ENCODE measurements at places on chromosomes 2 and 18. TPM values are rescaled to one million over a fixed set of nuclear protein-coding genes. Genes with fewer than 3 reads are reported as not detected.
A peak's percentile ranks its signal among the peaks of the same experiment; 100 is the strongest.

DNA sequence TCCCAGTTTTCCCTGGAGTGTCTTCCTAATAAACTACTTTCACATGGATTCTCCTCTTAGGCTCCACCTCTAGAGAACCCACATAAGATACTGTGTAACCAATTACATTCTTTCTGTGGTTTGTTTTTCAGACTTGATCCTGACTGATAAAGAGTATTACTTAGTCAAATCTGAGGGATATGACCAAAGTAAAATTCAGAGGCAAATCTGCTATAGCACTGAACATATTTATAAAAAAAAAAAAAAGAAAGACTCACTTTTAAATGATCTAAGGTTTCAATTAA, 13.9 kb downstream of the CKAP2L start:
- H3K4me1 ChIP-seq, result no peaks in the 10 kb centered on the region
- H3K27me3 ChIP-seq, result no peaks in the 10 kb centered on the region
- no peak overlapping the region for H3K27ac ChIP-seq
- peaks cover 73% of the 10 kb centered on the region for H3K36me3 ChIP-seq
- H3K4me3 ChIP-seq, result no peak overlapping the region

DNA sequence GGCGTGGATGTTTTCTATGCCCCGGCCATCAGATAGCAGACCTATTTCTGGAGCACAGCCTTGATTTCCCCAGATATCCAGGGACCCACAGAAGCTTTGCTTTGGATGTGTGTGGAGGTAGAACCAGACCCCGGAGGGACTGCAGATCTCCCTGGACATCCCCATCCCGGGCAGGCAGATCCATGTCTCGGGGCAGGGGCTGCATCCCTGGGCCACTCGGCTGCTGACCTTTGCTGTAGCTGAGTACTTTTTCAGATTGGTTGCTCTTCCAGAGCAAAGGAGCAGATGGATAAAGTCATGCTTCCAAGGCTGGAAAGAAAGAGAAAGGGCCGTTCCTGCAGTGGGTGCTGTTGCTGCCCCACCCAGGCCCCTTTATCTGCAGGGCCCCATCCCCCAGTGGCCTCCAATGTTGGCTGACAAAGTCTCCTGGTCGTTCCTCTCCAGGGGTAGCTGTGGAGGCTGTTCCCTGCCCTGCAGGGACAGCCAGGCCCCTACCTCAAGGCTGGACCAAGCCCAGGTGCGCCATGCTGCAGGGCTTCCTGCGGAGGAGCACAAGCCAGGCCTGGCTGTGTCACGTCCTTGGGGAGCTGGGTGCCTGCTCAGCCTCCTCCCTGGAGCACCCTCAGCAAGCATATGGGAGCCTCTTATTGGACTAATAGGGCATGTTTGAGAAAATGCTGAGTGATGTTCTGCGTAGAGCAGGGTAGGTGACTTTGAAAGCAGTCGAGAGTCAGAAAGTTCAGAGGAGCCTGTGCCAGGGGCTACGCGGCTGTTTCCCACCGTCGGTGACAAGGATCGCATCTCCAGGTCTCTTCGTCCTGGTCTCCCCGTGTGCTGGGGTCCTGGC, 68.4 kb downstream of the TPO start:
- no peak overlapping the region for H3K4me3 ChIP-seq
- no peak overlapping the region for H3K27ac ChIP-seq
- H3K27me3 ChIP-seq, result no peaks in the 10 kb centered on the region
- H3K4me1 ChIP-seq, result no peaks in the 10 kb centered on the region
- H3K36me3 ChIP-seq, result no peaks in the 10 kb centered on the region
- no peak for DNase-seq

DNA sequence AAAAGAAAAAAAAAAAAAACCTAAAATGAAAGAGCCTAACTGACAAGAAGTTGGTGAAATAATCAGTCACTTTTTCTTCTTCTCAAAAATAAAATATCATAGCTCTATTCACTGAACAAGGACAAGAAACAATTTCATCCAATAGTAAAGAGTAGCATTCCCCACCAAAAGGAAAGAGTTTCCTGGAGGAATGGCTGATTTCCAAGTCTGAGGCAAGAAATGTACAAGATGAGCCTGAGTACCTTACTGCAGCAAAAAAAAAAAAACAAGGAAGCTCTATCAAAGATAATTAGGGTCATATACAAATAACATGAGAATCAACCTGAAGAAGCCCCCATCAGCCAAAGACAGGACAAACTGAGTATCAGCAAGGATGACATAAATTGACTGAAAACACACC, 11.5 kb downstream of the ROCK1 start:
- H3K36me3 ChIP-seq, result no peaks in the 10 kb centered on the region
- DNase-seq, result no peak
- H3K4me3 ChIP-seq, result no peak overlapping the region

- H3K27ac ChIP-seq, result no peak overlapping the region
- H3K36me3 ChIP-seq, result no peaks in the 10 kb centered on the region
- no peaks in the 10 kb centered on the region for H3K4me1 ChIP-seq
- DNase-seq, result no peak
- H3K4me3 ChIP-seq, result no peak overlapping the region
Measured at GRCh38 chr2:227439214-227439613, 32.7 kb upstream of the AGFG1 start.

- H3K36me3 ChIP-seq, result no peaks in the 10 kb centered on the region
- no peak overlapping the region for H3K27ac ChIP-seq
- H3K4me3 ChIP-seq, result no peak overlapping the region
- no peaks in the 10 kb centered on the region for H3K4me1 ChIP-seq
- DNase-seq, result peak; percentile 47
- H3K27me3 ChIP-seq, result no peaks in the 10 kb centered on the region
Measured at GRCh38 chr2:225381609-225382008, 17.9 kb upstream of the NYAP2 start.

DNA sequence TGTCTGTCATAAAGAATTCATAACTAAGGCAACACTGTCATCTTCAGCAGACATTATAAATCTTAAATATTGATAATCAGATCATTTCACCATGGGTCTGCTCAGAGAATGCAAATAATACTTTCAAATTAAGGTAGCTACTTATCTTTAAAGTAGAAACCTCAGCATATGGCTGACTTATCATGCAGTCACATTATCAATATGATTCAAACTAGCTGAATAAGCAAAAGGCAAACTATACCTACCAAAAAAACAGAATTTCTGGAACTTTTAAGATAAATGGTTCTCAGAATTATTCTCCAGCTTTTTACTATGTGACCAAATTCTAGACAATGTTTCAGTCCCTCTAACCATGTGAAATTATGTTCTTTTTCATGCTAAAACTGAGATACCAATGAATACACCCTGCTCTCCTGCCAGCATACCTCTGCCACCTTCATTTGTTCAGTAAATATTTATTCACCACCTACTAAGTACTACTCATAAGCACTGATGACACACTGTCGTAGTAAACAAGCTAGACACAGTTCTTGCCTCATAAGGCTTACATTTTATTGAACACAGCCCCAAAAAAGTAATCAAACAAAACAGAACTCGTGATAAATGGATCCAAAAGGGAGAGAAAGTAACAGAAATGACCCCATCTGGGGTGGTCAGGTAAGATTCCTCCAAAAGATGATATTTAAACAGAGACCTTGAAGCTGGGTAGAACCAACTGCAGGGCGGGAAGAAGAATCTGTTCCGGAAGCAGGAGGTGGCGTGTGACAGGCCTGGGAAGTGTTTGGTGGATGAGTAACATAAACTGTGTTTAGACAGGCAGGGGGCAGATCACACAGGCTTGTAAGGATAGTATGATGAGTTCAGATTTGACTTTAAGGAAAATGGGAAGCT, 17.7 kb downstream of the SPIRE1 start:
- H3K4me3 ChIP-seq, result no peak overlapping the region
- H3K4me1 ChIP-seq, result no peaks in the 10 kb centered on the region
- DNase-seq, result no peak

DNA sequence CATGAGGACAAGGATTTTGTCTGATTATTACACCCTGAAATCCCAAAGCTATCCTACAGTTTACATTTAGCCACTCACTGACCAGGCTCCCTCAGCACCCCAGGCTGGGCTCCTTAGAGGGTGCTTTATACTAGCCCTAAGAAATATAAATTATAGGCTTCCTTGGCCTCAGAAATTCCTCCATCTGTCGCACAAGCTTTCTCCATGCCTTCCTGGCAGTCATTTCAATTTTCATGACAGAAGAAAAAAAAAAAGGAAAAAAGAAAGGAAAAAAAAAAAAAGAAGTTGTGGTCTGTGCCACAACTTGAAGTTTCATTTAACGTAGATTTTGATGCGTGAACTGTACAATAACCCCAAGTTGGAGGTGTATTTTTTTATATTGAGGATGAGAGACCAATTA, 719.5 kb downstream of the BCL11A start:
- no peak overlapping the region for H3K27ac ChIP-seq
- no peaks in the 10 kb centered on the region for H3K27me3 ChIP-seq
- DNase-seq, result no peak
- H3K4me1 ChIP-seq, result no peaks in the 10 kb centered on the region
- no peak overlapping the region for H3K4me3 ChIP-seq

DNA sequence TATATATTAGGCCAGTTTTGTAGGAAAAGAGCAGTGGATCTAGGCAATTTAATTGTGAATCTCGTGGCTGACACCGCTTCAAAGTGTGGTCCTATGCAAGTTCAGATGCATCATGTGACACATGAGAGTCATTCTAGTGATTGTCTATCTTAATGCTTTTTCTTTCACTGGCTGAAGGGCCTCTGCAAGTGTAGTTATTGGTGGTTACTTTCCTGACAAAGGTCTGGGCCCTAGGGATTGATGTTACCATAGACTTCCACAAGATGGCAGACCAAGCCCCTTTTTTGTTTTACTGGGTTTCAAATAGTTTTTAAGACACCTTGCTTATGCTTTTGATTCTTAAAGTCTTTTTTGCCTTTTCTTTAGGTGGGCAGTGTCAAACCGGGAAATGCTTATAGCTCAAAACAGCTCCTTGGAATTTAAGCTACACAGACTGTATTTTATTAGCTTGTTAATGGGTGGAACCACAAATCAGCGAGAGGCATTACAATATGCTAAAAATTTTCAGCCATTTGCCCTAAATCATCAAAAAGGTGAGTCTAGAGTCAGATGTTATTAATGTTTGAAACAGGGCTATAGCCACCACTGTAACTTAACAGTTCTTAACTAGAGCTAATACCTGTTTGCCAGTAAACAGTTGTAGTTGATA, 25.9 kb downstream of the CD8A start:
- H3K4me3 ChIP-seq, result no peak overlapping the region
- H3K27me3 ChIP-seq, result no peaks in the 10 kb centered on the region
- H3K36me3 ChIP-seq, result peaks cover 18% of the 10 kb centered on the region
- H3K27ac ChIP-seq, result no peak overlapping the region

- no peak overlapping the region for H3K27ac ChIP-seq
- H3K4me1 ChIP-seq, result no peaks in the 10 kb centered on the region
- H3K4me3 ChIP-seq, result no peak overlapping the region
- DNase-seq, result no peak
- no peaks in the 10 kb centered on the region for H3K36me3 ChIP-seq
Measured at GRCh38 chr18:65606551-65607130, 144.2 kb upstream of the CDH7 start.

DNA sequence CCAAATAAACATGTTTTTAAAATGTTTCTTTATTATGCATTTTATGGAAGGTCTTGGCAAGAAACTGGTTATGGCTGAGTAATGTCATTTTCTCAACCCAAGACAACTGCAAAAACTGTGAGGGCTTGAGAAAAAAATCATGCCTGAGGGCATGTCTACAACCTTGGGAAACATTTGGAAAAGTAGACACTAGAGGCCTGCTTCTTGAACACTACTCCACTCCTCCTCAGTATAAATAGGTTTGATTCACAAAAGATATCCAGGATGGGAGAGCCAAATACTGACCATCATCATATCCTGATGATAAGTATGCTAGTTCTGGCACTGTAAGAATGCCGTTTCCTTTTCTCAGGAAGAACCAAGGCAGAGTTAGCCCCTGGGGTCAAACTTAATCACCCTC, 71.1 kb downstream of the OSR1 start:
- H3K4me3 ChIP-seq, result no peak overlapping the region
- no peaks in the 10 kb centered on the region for H3K4me1 ChIP-seq
- H3K36me3 ChIP-seq, result no peaks in the 10 kb centered on the region
- no peaks in the 10 kb centered on the region for H3K27me3 ChIP-seq
- no peak overlapping the region for H3K27ac ChIP-seq

DNA sequence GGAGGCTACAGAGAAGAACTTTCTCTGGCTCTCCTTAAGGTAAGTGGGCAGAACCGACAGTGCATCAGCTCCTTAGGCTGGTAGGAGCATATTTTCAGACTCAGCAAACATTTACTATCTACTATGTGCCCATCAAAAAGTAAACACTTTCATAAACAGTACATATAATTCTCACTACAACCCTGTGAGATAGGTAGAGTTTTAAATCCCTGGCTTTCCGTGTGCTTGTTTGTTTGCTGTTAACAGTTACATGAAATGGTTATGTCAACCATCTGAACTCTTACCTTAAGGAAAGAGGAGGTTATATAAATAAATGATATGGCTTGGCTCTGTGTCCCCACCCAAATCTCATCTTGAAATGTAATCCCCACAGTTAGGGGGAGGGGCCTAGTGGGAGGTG, 310.1 kb downstream of the ALK start:
- no peak overlapping the region for H3K4me3 ChIP-seq
- H3K4me1 ChIP-seq, result peaks cover 15% of the 10 kb centered on the region
- no peaks in the 10 kb centered on the region for H3K27me3 ChIP-seq
- DNase-seq, result no peak
- H3K36me3 ChIP-seq, result peaks cover 2% of the 10 kb centered on the region
- no peak overlapping the region for H3K27ac ChIP-seq

GRCh38 chr2:18149660-18150246, 271.3 kb downstream of the KCNS3 start:
- H3K36me3 ChIP-seq, result no peaks in the 10 kb centered on the region
- DNase-seq, result peak; percentile 86
- no peak overlapping the region for H3K27ac ChIP-seq
- H3K4me1 ChIP-seq, result peaks cover 29% of the 10 kb centered on the region
- no peaks in the 10 kb centered on the region for H3K27me3 ChIP-seq
- no peak overlapping the region for H3K4me3 ChIP-seq

DNA sequence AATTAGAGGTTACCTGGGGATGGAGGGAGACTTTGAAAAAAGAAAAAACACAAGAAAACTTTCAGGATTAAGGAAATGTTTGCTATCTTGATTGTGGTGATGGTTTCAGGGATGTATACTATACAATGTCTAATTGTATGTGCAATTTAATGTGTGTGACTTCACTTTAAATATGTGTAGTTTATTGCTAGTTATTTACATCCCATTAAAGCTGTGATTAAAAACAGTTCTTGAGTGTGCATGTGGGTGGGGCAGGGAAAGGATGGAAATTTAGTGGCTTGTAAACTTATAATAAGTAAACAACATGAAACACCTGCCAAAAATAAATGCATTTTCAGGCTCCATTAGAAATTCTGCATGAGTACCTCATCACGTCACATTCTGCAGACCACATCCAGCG, 167.0 kb downstream of the MYO5B start:
- no peak overlapping the region for H3K27ac ChIP-seq
- no peaks in the 10 kb centered on the region for H3K27me3 ChIP-seq
- H3K4me1 ChIP-seq, result no peaks in the 10 kb centered on the region

DNA sequence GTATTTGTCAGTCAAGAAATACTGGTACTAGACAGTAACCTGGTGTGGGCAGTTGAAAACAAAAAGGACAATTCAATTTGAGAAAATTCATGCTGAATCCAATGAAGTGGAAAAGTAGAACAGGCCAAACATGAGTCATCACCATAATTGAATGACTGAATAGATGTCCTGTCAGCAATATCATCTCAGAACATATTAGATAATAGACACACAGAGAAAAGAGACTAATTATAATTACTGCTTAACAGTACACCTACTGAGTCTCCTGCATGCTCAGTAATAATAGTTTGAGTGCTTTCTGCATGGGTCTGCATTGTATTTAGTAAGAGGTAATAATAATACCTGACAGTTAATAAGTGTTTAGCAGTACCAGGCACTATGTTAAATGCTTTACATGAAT, 138.6 kb upstream of the ZC3H15 start:
- no peaks in the 10 kb centered on the region for H3K27me3 ChIP-seq
- H3K4me3 ChIP-seq, result no peak overlapping the region
- H3K27ac ChIP-seq, result no peak overlapping the region
- DNase-seq, result no peak
- H3K4me1 ChIP-seq, result 0 out of 2 replicates have a peak, but pooled peaks cover 4% of the 10 kb centered on the region

Gene PLEKHH2
- total RNA-seq, result 7.1 TPM

Gene EN1
- not detected for total RNA-seq

Gene TLX2
- total RNA-seq, result not detected

Gene OTOS
- 0.73 TPM for total RNA-seq
